ENCODE measurements at places on chromosomes 5 and 9. TPM values are rescaled to one million over a fixed set of nuclear protein-coding genes. Genes with fewer than 3 reads are reported as not detected.

Gene SLC6A3
- total RNA-seq: not detected

Gene KIF27
- total RNA-seq: 4.4 TPM

DNA sequence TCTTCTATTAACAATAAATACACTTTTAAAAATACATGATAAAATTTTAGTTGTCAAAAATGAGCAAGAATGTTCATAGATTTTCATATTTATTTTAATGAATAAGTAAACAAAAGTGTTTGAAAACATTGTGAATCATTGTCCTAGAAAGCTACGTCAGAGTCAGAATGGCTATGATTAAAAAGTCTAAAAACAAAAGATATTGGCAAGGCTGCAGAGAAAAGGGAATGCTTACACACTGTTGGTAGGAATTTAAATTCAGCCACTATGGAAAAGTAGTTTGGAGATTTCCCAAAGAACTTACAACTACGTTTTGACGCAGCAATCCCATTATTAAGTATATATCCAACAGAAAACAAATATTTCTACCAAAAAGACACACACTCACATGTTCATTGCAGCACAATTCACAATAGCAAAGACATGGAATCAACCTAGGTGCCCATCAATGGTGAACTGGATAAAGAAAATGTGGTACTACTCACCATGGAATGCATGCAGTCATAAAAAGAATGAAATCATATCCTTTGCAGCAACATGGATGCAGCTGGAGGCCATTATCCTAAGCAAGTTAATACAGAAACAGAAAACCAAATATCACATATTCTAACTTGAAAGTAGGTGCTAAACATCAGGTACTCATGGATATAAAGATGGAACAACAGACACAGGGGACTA is 49.2 kb upstream of the FBXL17 start:
- no peak for DNase-seq

GRCh38 chr9:126398403-126399058 is 71.9 kb downstream of the MVB12B start:
- no peak for DNase-seq

DNA sequence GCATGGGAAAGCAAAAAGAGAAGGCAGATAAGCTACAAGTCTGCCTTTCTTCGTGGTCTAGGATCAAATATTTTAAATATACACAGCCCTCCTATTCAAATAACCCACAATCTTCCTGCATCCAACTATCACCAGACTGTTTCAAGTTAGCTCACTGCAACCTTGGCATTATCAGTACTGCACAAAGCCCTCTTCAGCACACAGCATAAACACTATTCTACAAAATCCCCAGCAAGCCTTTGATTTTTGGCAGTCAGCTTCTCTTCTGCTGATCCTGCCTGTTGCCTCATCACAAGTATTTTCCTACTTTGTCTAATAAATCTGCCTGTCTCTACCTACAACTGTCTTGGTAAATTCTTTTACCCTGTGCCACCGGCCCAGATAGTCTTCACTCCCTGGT is 142.9 kb downstream of the COX7C start:
- DNase-seq: no peak

Gene BSPRY
- total RNA-seq: not detected

Gene ECM2
- total RNA-seq: 34.2 TPM

DNA sequence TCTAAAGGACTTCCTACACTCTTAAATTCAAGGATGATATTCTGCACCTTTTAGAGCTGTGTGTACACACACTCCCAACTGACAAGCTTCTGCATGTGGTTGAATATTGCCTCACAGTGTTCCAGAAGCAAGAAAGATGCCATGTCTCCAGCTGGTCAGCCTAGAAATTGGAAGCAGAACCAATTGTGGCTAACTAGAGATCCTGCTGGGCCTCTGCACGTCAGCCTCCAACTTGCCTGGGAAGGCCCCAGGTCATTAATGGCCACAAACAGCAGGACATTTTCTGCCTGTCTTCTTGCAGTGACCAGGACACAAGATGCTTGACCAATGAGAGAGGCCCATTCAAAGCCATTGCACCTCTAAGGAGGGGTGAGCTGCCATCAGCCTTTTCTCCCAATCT is 571.9 kb upstream of the BRINP1 start:
- DNase-seq: no peak

GRCh38 chr5:80124121-80124918 is 89.2 kb downstream of the THBS4 start:
- no peak for DNase-seq

Gene NR2F1
- 28.7 TPM for total RNA-seq

GRCh38 chr9:74117731-74118130 is 379.4 kb upstream of the RORB start:
- no peak for DNase-seq

DNA sequence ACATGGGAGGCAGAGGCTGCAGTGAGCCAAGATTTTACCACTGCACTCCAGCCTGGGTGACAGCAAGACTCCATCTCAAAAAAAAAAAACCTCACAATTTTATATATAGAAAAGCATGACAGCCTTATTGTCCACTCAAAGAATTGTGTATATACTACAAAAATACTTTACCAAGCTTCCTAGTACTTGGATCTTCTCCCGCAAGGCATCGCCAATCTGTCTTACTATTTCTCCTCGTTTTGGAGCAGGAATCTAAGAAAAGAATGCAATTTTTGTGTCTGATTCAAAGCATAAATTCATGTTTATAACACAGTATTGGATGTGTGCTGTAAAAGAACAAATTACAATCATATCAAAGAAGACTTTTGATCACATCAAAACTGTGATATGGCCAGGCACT is 11.3 kb downstream of the ALDH7A1 start:
- DNase-seq: no peak

GRCh38 chr9:129363216-129363873 is 185.3 kb upstream of the IER5L start:
- peak; percentile 42 for DNase-seq

- DNase-seq: no peak
Observed at GRCh38 chr5:90569084-90569483, 10.5 kb downstream of the ADGRV1 start.

DNA sequence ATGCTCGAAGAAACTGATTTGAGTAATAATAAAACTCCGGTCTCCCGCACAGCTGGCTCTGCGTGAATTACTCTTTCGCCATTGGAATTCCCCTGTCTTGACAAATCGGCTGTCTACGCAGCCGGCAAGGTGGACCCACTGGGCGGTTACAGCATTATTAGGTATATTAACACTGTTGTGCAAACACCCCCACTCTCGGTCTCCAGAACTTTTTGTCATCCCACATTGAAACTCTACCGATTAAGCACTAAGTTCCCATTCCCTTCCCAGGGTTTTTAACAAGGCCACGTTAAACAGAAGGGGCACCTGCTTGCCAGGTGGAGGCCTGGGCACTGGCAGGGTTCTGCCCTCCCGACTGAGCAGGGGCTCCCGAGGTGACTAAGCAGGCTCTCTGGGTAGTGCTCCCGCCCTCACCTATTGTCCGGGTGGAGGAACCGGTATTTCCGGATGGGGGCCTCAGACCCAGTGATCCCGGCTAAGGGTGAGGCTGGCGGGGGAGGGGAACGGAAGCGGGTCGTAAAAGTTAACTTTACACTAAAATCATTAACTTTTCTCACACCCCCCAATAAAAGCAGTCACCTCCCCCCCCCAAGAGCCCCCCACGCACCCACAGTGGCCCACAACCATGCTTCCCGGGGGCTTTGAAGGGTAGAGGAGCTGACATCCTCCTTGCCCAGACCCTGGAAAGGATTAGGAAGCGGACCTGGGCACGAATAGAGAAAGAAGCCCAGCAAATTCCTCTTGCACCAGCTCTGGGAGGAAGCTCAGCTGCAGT is 53.5 kb upstream of the TJP2 start:
- no peak for DNase-seq

Gene TTC23L
- total RNA-seq: 1.0 TPM

DNA sequence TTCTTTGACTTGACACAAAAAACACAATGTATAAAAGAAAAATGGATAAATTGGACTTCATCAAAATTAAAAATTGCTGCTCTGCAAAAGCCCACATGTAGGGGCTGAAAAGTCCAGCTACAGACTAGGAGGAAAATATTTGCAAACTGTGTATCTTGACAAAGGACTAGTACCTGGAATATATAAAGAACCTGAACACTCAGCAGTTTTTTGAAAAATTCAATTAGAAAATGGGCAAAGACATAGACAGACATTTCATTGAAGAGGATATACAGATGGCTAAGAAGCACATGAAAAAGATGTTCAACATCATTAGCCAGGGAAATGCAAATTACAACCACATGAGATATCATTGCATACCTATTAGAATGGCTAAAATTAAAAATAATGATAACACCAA is 18.5 kb upstream of the TAL2 start:
- DNase-seq: no peak

Gene SUB1
- total RNA-seq: 157 TPM

DNA sequence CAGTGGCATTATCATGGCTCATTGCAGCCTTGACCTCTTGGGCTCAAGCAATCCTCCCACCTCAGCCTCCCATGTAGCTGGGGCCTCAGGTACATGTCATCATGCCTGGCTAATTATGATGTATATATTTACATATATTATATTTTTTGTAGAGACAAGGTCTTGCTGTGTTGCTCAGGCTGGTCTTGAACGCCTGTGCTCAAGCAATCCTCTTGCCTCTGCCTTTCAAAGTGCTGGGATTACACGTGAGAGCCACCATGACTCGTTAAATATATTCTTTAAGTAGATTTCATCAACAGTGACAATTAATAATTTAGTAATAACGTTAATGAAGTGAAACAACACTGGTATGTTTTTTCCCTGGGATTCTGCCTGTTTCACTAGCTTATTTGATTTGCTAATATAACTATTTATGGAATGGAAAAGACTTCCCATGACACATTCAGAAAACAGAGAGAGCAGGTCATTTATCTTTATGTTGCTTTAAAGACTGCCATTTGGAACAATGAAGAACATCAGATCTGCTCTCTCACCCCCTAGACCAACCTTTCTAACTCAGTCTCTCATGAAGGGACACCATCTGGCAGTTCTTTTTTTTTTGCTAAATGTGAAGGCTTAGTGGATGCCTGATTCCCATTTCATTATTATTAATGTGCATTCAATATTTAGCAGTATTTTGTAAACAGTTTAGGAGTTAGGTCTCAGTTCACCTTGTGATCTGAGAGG is 295.6 kb downstream of the KIF4B start:
- no peak for DNase-seq

- DNase-seq: no peak
Observed at GRCh38 chr5:113133211-113133975, 156.8 kb downstream of the DCP2 start.

DNA sequence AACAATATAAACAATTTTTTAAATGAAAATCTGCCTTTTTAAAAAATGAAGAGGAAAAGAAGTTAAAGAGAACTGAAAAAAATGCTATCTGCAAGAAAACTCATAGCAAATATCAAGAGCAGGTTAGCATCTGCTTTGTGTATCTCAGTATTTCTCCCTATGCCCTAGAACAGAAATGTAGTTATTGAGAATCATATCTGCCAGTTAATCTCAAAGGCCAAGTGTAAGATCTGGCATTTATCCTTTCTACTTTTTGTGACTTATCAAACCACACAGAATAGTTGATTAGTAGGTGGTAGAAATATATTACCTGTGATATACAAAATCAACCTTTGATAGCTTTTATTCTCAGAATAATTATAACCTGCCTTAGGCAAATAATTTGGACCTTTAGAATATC is 1699.8 kb downstream of the EFNA5 start:
- DNase-seq: no peak

Gene TAF11L5
- not detected for total RNA-seq

- no peak for DNase-seq
Observed at GRCh38 chr9:77945798-77946197, 85.8 kb downstream of the GNAQ start.

- no peak for DNase-seq
Observed at GRCh38 chr9:22117511-22118384, 108.6 kb upstream of the CDKN2B start.

DNA sequence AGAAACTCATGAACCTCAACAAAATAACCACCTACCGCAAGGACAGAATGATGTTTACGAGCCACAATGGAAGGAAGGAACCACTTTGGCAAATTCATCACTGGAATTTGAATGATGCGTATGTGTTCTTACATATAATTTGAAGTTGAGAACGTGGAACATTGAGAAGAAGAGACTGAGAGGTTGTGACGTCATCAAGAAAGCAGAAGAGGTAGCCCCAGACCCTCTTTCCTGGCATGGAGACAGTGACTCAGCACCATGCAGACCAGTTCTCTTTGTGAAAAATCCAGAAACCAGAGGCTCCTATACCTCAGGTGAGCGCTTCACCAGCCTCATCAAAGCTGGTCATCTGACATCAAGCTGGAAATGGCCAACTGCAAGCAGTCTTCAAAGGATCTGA is 124.5 kb downstream of the PDZD2 start:
- no peak for DNase-seq

GRCh38 chr9:136267261-136268111 is 21.9 kb upstream of the QSOX2 start:
- DNase-seq: no peak

GRCh38 chr9:127124111-127124531 is 1.7 kb upstream of the ANGPTL2 start:
- no peak for DNase-seq

- no peak for DNase-seq
Observed at GRCh38 chr5:110335361-110336066, 391.0 kb downstream of the TMEM232 start.

Gene STOM
- total RNA-seq: 83.6 TPM

Gene GABRA1
- total RNA-seq: not detected

Gene PHF24
- 0.30 TPM for total RNA-seq

DNA sequence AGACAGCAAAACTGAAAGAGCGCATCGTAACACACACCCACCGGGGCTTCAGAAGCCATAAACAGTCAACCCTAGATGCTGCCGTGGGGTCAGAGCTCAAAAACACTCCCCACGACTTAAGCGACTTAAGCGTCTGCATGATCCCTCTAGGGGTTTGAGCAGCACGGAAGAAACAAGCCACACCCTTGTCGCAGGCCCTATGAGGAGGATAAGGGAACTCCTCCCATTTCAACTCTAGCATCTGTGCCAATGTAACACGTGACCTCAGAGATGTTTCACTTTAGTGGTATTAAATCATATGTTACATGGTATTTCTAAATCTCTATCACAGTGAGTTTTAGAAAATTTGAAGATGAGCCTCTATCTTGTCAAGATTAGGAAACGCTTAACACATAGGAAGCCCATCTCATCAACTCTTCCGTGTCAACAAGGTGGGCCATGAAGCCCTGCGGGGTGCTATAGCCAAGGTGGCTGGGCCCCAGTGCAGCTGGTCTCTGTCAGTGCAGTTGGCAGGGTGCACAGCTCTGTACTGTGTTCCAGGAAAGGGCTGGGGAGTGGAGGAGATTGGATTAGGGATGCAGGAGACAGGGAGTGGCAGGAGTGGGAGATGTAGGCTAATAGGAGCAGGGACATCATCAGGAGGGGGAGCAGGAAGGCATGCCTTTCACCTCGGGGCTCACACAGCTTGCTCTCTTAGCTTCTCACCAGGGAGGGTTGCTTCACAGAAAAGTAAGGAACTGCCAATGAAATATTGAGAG is 33.1 kb downstream of the ZCCHC9 start:
- no peak for DNase-seq

Gene AFAP1L1
- total RNA-seq: 1.5 TPM

Data from chondrocyte (in vitro differentiated cells).